ENCODE measurements at places on chromosomes 1 and 21.

GRCh38 chr1:246639732-246640131 is 73.5 kb downstream of the CNST start:
- DNase-seq = no peak

DNA sequence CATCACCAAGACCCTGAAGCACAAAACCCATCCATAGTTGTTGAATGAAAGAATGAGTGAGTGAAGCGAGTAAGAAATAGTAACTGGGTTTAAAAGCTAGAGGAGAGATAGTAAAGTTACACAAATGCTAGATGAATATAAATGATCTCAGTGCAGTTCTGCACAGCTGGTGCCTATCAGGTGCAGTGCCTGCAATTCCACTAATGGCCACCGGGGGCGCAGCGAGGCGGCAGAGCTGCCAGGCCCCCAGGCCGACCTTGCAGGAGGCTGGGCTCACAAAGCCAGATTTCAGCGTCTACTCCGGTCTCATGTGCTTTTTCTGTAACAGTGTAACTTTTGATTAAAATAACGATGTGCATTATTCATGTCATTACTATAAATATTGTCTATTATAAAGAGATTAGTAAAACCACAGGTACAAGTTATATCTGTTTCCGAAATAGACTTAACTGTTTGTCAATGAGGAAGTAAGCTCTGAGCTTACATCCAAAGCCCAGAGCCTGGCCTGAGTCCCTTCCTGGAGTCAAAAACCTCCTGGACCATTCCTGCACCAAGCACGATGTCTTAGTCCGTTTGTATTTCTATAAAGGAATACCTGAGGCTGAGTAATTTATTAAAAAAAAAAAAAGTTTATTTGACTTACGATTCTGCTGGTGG is 477.6 kb downstream of the NPHP4 start:
- peak; percentile 65 for DNase-seq

DNA sequence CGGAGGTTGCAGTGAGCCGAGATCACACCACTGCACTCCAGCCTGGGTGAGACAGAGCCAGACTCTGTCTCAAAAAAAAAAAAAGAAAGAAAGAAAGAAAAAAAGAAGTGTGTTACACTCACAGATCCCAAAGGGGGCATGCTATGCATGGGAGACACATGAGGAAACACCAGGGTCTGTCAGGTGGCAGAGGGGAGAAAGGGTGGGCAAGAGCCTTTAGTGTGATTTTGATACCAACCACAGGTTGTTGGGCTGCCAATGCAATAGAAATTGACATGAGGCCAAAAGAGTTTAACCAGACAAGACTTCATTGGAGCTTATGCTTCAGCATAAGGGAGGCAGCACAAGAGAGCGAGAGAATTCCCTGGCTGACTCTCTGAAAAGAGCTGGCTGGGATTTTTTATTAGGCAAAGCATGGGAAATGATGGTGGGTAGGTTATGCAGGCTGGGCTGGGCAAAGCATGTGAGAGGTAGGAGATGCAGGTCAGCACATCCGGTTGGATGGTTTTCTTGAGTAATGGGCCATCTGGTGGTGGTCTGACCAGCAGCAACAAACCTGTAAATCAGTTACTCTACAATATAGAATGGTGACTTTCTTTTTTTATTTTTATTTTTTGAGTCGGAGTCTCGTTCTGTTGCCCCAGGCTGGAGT is 11.7 kb upstream of the EXTL1 start:
- no peak for DNase-seq

DNA sequence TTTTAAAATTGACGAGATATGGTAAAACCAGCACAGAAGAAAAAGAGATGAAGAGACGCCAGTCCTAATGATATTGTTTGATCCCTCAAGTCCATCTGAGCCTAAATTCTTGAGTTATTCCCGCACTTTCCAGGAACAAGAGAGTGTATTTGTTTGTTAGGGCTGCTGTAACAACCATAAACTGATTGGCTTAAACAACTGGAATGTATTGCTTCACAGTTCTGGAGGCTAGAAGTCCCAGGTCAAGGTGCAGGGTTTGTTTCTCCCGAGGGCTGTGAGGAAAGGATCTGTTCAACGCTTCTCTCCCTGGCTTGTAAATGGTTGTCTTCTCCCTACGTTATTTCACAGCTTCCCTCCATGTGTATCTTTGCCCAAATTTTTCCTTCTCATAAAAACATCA is 7.8 kb upstream of the EXO1 start:
- DNase-seq = no peak

DNA sequence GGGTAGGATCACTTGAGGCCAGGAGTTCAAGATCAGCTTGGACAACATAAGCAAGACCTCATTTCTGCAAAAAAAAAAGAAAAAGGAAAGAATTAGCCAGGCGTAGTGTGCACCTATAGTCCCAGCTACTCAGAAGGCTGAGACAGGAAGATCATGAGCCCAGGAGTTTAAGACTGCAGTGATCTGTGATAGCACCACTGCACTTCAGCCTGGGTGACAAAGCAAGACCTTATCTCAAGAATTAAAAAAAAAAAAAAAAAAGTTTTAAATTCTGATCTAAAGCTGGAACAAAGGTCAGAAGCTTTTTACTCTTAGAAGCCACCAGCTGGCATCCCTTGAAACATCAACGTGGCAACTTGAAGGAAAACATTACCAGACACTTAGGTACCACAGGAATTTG is 45.3 kb downstream of the HENMT1 start:
- no peak for DNase-seq

DNA sequence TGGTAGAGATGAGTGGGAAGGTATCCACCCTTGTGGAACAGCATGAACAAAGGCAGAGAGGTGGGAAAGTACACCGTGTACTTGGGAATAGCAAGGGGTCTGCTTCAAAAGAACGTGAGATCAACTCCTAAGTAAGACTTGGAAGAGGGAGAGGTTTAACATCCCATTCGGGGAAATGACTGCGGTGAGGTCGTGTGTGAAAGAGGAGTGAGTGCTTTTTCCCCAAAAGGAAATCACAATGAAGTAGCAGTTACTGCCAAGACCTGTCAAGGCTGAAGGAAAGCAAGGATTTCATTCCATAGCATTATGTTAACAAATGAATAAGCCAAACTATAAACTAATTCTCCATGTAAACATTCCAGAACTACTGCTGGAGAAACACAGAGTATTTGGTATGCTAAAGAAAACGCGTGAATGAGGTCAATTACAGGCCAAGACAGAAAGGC is 20.0 kb upstream of the SYDE2 start:
- no peak for DNase-seq

DNA sequence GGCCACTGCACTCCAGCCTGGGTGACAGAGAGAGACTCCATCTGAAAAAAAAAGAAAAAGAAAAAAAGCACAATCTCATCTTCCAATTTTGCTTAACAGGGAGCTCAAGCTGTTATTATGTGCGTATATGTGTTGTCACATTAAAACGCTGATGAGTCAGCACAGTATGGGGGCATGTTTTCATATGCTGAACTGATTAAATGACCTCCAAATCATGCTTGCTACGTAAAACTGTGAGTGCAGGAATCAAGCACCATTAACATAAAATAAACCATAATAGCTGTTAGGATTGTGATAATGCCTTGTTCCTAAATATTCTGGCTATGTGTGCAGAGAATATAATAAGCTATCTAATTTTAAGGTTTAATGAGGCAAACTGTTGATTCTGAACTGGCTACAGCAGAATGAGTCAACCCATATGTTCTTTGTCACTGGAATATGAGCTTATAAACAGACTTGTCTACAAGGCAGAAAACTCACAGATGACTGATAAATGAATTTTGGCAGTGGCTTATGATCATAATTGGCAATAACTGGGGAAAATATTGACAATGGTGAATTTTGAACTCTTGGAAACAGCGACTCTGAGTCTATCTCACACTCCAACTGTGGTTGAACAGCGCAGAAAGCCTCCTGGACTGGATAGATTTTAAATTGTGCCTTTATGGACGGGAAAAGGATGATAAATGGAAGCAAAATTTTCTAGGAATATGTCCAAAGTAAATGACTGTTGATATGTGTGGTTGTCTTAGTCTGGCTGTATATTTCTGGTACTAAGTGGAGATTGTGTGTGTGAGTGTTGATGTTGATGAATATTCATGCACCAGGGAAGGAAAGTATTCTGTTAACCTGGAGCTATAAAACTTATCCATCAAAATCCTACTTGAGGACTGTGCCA is 75.5 kb downstream of the VCAM1 start:
- DNase-seq = no peak

DNA sequence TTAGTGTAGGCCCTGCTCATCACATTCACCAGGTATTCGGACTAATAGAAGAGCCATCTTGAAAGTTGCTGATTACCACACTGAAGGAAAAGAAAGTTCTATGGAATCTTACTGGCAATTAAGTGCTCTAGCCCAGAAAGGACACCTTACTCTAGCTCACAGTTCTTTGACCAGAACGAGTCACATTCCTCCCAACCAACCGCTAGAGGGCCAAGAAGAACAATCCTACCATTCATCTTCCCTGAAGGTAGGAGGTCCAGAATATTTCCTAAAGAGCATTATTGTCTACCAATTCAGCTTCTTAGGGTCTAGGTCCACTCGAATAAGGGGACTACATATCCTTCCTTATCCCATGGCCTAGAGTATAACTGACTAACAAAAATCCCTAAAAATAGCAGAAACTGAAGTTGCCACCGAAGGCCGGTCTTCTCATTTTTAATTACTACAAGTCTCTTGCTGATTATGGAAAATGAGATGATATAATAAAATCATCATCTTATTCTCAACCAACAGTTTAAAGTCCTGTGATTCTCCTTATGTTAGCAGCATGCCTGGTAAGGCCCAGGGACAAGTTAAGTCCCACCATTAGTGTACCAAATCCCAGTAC is 2.7 kb upstream of the FMO1 start:
- peak; percentile 45 for DNase-seq

GRCh38 chr1:165895451-165895871 is 68.0 kb downstream of the UCK2 start:
- DNase-seq = no peak

DNA sequence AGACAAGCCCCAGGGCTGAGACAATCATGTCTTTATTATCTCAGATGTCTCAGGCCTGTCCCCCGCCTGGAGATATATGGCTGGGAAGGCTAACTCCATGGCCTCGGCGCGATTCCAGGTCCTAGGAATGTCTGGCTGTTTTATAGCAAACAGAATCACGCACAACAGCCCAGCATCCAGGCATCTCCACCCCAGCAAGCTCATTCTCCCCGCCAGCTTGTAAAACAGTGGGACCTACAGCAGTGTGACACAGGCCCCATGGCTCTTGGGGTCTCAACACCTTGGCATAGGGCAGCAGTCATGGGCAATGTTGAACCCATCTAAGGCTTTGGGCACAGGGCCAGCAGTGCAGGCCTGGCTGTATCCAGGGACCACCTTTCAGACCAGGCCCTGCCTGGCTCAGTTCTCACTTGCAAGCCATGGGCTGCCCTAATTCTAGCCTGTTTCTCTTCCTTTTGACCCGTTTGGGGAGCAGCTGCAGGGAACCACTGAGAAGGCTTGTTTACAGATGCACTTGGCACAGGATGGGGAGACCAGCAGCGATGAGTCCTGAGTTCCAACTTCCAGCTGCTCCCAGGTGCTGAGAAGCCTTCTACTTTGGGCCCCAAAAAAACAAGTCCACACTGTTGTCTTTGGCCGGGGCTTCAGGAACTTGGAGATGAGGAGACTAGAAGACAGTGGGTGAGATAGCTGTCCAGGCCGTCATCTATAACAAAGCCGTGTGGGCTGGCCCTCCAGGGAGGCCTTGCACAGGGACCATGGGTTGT is 34.4 kb downstream of the WNT4 start:
- DNase-seq = no peak

- peak; percentile 14 for DNase-seq
Observed at GRCh38 chr1:51058858-51059257, 43.2 kb upstream of the C1orf185 start.

GRCh38 chr1:76336931-76337371 is 262.4 kb downstream of the ST6GALNAC3 start:
- no peak for DNase-seq

- no peak for DNase-seq
Observed at GRCh38 chr1:72848997-72849396, 566.7 kb upstream of the NEGR1 start.

GRCh38 chr21:45291613-45292398 is 4.1 kb upstream of the POFUT2 start:
- DNase-seq = peak; percentile 11

DNA sequence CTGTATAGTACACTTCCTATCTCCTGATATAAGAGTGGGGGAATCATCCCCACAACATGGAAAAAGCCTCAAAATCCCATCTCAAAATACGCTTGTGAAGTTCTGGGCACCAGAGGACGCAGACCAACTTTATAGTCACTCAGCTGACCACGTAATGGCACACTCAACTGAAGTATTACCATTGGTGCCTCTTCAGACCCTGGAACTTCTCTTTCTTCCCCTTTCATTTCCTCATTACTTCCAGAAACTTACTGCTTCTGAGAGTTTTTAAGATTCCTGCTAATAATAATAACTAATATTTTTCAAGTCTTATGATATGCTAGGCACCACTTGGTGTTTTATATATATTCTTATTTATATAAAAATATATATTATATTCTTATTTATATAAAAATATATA is 202.6 kb downstream of the PTPRC start:
- no peak for DNase-seq

DNA sequence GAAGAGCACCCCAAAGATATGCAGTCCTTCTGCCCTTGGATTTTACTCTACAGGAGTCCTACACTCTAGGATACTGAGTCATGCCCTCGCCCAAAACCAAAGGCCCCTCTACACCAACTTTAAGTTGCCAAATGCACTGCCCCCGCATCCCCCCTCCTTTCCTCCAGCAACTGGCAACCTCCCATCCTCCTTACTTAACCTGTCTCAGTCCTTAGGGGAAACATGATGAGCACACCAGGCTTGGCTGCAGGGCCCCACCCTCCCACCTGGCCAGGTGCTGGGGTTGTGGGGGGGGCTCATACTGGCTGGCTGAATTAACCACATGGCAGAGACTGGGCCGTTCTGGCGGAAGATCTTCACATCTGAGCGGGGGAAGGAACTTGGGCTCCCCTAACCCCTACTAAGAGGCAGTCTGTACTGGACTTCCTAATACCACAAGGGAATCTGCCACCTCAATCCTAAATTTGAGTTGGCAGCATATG is 1.2 kb downstream of the HDGF start:
- peak; percentile 61 for DNase-seq

- DNase-seq = no peak
Observed at GRCh38 chr1:212351588-212352362, 62.9 kb downstream of the PACC1 start.

DNA sequence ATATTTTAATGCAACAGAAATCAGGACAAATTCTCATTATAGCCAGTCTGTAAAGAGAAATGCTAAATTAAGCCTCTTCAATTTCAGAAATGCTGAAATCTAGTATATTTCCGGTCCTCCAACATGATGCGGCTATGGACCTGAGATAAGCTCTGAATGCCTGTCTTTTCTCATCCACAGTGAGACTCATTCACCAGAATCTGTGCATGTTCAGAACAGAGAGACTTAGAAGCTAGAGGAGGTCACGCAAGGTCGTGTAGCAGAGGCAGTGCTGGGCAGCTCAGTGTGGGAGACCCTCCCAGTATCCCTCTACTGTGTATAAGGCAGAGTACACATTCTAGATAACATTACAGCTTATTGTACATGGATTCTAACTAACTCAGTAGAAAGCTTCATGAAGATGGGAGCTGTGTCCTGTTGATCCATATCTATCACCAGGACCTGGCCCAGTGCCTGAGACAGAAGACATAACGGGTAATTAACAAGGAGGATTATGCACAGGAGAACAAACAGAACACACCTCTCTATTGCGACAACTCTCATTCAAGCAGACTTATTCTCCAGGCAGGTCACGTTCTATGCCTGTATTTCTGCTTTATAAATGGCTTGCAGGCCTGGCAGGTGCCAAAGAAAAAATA is 97.0 kb upstream of the COA6 start:
- no peak for DNase-seq

Data from B cell (primary cell).